ENCODE measurements at places on chromosomes 2 and 18.

DNA sequence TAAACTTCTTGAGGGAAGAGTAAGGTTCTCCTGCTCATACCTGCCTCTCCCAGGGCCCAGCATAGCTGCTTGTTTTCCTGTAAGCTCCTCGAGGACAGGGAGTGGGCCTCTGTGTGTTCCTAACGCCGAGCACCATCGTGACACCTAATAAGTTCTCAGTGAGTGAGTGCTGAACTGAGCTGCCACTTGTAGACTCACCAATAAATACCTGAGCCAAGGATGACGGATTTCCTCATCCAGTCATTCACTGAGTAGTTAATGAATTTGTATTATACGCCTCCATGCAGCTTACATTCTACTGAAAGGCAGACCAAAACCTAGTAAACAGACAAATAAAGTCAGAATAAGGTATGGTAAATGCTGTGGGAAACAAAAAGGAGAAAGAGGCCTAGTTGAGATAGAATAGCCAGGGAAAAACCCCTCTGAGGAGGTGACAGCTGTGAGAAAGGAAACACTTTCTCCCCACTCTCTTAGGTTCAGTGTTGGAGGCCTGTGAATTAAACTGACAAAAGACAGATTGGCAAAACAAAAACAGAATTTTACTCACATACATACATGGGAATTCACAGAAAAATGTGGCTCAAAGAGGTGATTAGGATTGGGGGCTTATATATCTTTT is 138.6 kb downstream of the B3GNT2 start:
- no peak for DNase-seq

DNA sequence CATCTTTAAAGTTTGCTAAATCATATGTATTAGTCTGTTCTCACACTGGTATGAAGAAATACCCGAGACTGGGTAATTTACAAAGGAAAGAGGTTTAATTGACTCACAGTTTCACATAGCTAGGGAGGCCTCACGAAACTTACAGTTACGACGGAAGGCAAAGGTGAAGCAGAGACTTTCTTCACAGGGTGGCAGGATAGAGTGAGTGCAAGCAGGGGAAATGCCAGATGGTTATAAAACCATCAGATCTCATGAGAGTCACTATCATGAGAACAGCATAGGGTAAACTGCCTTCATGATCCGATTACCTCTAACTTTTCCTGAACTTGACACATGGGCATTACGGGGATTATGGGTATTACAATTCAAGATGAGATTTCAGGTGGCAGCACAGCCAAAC is 1075.2 kb upstream of the NRXN1 start:
- no peak for DNase-seq

- no peak for DNase-seq
These were observed 11.9 kb upstream of the CCNT2 start for GRCh38 chr2:134906726-134907125.

DNA sequence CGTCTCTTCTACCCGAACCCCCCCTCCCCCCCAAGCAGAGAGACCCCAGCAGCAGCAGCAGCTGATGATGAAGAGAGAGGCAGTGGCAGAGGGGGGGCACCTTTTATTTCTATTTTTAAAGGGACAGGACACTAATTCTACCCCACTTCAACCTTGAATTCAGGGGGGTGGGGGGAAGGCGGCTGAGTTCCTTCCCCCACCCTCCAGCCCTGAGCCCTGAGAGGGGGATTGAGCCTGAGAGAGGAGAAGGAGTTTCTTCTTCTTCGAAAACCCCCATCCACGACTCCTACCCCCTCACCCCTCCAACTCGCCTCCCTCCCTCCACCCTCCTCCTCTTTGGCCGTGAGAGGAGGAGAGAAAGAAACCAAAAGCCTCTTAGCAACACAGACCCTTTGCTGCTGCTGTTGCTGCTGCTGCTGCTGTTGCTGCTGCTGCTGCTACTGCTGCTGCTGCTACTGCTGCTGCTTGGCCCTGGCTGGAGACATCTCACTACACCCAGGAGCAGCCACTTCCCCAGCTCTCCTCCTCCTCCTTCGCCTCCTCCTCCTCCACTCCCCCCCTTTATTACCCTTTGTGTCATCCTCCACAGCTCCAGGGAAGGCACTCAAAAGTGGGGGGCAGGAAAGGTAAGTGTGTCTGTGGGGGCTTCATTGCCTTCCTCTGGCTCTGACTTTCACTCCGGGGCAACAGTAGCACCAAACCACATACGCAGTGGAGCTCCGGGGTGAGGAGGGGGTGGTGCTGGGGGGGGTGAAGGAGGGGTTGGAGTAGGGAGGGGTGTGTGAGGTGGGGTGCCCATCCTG is at the start of gene MBD5:
MBD5 (plus strand) TSS at position 33 of the 803 bp plus-strand sequence.
- DNase-seq, result no peak

DNA sequence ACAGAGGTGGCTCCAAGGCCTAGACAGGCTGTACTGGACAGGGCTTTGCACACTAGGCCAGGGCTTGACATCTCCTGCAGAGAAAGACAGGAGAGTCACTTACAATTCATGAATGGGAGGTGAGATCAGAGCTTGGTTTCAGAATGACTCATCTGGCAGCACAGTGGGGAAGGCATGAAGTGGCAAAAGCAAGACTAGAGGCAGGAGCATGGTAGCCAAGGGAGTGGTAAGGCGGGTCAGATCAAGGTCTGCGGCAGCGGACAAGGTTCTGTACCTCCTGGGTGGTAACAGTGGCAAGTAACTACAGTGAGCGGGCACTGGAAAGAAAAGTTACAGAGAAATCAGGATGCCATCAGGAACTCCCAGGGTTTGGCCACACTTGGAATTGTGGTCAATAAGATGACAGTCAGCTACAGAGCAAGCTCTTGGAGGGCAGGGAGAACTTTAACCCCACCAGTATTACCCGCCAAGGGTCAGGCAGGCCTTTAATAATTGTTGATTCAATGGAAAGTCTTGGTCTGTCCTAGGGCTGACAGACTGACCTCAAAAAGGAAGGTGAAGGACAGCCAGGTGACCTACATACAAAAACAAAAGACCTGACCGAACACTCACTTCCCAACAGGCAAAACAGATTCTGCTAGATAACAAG is 5.7 kb downstream of the MCFD2 start:
- no peak for DNase-seq

GRCh38 chr2:232240906-232241305 is 137.6 kb upstream of the ALPP start:
- no peak for DNase-seq

GRCh38 chr18:9519399-9519798 is 44.1 kb downstream of the RALBP1 start:
- DNase-seq, result no peak

- no peak for DNase-seq
These were observed 41.2 kb upstream of the NT5C1B start for GRCh38 chr2:18630541-18630940.

DNA sequence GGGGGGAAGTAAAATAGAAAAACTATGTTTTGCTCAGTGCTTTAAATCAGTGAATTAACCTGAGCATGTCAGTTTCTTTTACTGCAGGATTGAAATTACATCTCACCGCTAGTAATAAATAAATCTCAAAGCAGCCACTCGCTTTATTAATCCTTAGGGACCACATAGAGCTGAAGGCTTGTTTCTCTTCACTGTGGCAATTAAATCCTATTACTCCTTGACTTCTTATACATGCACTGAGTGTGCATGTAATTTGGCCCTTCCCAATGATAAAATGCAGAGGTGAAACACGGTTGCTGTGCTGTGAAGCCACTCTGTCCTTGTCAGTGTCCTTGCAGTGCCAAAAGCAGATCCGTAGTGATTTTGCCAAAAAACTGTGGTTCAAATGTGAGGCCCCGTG is 77.1 kb upstream of the RBM44 start:
- DNase-seq, result no peak

- DNase-seq, result no peak
These were observed 180.1 kb downstream of the LDLRAD4 start for GRCh38 chr18:13398631-13399030.

- DNase-seq, result peak; percentile 22
These were observed at the start of gene FANCL for GRCh38 chr2:58240670-58241545. FANCL (minus strand) TSS chr2:58241325; CDS start chr2:58241313, 12 bp downstream.

- DNase-seq, result no peak
These were observed 194.7 kb upstream of the ERBB4 start for GRCh38 chr2:212733273-212733672.

- DNase-seq, result no peak
These were observed 93.7 kb downstream of the DYNAP start for GRCh38 chr18:54684784-54685183.

- DNase-seq, result no peak
These were observed 62.2 kb downstream of the RPL37A start for GRCh38 chr2:216560838-216561270.

- no peak for DNase-seq
These were observed 189.8 kb downstream of the FAM210A start for GRCh38 chr18:13536578-13536977.

- DNase-seq, result no peak
These were observed 2.1 kb downstream of the STK39 start for GRCh38 chr2:168245074-168245825.

DNA sequence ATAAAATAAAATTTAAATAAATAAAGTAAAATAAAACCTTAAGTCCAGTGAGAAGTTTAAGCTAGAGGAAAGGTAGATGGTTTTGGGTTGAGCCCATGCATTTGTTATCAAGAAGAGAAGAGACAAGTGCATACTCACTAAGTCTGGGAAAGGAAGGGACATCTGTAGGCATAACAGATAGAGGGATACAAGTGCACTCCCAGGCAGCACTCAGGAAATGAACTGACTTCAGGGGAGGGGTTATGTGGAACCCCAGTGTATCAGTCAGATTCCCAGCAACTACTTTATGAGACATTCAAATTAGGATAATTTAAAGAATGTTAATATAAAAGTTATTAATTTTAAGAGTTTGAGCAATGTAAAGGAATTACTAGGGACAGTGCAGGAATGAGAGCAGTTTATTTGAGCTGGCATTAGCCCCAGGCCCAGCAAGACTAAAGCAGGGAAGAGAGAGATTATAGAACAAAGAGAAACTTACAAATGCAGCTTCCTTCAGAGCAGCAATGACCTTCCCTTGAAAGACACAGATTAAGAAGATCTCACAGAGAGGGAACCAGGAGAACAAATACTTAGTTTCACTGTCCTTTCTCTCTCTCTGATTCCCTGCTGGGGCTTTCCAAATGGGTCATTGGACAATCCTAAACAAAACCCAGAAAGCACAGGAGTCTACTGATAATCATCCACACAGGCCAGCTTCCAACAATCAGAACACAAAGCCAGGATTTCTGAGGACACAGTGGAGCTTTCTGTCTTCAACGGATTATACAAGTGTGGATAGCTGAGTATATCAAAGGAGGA is 109.7 kb downstream of the ERBB4 start:
- DNase-seq, result no peak

DNA sequence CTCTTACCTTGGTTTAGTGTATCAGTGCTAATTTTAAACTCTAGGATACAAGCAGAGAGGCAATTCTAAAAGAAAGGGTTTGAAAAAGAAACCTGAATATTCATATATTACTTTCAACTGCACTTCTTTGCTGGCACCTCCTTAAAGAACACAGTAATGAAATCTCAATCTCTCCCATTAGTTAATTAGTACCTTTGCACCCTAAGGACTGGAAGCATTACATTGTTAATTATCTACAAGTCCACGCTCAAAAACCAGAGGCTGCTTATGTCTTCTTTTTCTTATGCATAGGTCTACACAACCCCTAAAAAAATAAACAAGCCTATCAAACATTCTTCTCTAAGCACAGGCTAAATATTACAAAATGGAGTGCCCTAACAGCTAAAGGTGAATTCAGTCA is 20.2 kb downstream of the EPHA4 start:
- DNase-seq, result no peak

- DNase-seq, result no peak
These were observed 132.8 kb upstream of the TMEFF2 start for GRCh38 chr2:192327576-192327975.

DNA sequence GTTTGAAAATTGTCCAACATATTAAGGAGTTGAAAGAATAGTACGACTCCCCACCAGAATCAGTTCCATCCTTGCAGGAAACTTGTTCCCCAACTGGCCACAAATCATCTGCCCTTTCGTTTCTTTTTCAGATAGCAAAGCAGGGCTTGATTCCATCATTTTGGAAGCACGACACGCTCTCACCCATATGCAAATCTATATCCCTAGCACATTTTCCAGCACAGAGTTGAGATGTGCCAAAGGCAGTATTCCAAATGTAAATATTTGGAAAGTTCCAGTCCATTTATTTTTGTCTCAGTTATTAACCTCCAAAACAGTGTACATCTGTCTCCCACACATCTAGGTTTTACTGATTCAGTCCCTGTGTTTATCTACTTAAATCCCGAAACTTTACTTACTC is 128.8 kb upstream of the BCL2L11 start:
- DNase-seq, result no peak

DNA sequence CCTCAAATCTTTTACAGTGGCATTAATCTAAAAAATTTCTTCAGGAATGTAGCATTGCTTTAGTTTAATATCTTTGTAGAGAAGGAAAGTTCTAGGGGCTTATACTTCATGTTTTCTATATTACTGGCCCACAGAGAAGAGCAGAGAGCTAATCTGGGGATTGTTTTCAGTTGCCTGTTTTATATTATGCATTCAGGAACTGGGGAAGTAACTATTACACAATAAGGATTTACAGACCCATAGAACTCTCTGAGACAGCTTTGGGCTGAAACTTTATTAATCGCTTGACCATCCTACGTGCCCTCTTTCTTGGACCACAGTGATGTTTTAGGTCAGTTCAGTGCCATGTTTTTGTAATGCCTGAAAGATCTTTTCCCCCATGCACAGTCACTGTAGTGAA is 29.9 kb downstream of the BIRC6 start:
- DNase-seq, result no peak

GRCh38 chr2:148918554-148918953 is 43.5 kb downstream of the KIF5C start:
- DNase-seq, result no peak

- no peak for DNase-seq
These were observed 677 bp downstream of the GAD1 start for GRCh38 chr2:170817093-170818035.

DNA sequence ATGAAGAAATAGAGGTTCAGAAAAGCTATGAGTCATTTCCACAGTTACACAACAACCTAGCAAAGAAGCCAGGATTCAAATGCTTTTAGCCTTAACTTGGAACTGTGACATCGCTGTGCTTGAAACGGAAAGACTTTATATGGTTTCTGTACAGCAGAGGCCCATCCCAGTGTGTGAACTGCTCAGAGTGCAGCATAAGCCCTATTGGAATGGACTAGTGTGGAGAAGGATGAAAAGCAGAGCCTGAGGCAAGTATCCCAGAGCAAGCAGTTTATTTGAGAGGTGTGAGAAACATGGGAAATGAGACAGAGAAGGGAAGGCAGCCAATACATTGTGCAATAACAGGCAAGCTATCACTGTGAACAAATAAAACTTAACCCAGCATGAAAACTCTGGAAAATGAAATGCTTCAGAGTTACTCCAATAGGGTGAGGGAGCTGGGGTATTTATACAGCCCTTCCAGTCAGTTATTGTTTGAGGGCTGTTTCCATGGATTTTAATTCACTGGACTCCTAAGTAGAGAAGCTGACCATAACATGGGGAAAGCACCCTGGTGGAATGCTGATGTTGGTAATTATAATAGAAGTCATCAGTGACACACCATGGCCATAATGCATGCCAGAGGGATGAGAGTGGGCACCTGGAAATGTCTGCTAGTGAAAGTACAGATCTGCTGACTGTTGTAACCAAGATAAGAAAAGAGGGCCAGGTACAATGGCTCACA is 254.0 kb upstream of the POU3F3 start:
- DNase-seq, result no peak
